CD14-positive monocyte (primary cell): ENCODE measurements at places on chromosomes 13 and 19. TPM values are rescaled to one million over a fixed set of nuclear protein-coding genes. Genes with fewer than 3 reads are reported as not detected.

Gene SH2D3A
- not detected for polyA plus RNA-seq

Gene PRDX2
- 46.7 TPM for polyA plus RNA-seq

DNA sequence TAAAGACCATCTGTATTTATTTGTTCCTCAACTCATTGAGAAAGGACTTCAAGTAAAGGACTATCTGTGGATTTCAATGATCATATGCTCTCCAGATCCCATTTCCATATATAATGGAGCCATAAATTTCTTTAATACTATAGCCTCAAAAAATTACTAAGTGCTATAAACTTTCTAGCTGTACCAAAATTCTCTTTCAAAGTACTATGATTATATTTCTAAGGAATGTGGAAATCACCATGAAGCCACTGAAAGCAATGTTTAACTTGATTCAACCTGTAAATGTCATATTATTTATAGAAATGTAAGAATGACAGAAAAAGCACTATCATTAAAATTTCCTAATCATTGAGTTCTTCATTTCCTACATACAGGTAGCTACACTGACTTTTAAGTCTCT is 20.7 kb downstream of the TBC1D4 start:
- H3K36me3 ChIP-seq: no peaks in the 10 kb centered on the region
- H3K27me3 ChIP-seq: no peaks in the 10 kb centered on the region
- no peak for DNase-seq
- no peaks in the 10 kb centered on the region for H3K4me1 ChIP-seq

GRCh38 chr13:44439452-44440024 is 65.9 kb downstream of the SERP2 start:
- no peak overlapping the region for H3K27ac ChIP-seq
- H3K36me3 ChIP-seq: no peaks in the 10 kb centered on the region
- DNase-seq: peak; percentile 25
- H3K4me1 ChIP-seq: peaks cover 38% of the 10 kb centered on the region

DNA sequence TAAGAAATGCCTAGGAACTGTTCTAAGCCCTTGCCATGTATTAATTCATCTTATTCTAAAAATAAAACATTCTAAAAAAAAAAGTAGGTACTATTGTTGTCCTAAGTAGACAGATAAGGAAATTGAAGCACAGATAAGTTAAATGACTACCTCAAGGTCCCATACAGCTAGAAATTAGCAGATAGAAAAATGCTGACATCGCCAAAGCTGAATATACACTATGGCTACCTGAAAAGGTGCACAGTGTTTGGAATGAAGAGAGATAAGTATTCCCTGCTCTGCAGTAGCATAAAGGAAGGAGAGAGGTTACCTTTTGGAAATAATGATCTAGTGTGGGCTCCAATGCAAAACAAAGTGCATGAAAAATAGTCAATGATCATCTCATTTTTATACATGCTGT is 65.3 kb downstream of the DCT start:
- H3K27ac ChIP-seq: no peak overlapping the region
- DNase-seq: no peak
- no peaks in the 10 kb centered on the region for H3K36me3 ChIP-seq
- peaks cover 12% of the 10 kb centered on the region for H3K27me3 ChIP-seq
- H3K4me3 ChIP-seq: no peak overlapping the region

DNA sequence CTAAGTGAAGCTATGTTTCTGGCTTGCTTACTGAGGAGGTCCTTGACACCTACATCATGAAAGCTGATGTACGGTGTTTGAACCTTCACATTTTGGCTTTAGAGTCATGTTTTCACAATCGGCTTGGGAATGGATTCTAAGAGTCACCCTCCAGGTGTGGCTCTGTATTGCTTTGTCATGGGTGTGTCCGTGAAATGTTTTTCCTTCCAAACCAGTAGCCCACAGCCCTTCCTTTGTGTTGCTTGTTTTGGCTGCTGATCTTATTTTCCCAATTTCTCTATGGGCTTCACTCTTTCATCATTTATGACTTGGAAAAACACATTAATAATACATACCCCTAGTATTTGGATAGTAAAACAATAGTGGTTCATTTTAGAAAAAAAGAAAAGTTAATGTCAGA is 240.6 kb downstream of the GGACT start:
- H3K4me1 ChIP-seq: no peaks in the 10 kb centered on the region
- no peaks in the 10 kb centered on the region for H3K27me3 ChIP-seq
- H3K36me3 ChIP-seq: no peaks in the 10 kb centered on the region
- H3K27ac ChIP-seq: no peak overlapping the region
- H3K4me3 ChIP-seq: no peak overlapping the region
- no peak for DNase-seq

Gene ZNF573
- polyA plus RNA-seq: 3.1 TPM

Gene NMRK2
- polyA plus RNA-seq: not detected in 2 replicates

DNA sequence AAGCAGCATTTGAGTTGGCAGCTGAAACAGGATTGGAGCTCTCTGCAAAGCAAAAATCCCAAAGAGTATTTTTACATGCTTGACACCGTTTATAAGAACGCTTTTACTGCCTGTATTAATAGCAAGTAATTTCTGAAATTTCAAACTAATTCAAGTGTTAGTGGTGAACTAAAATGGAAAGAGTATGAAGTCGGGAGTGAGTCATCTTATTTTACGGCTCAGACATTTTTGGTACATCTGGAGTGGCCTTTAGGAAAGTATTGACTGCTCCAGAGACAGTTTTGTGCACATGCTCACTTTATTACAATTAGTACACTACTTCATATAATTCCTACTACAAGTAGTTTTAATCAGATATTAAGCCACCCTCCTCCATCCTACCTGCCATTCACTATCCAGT is 167.4 kb downstream of the SLITRK6 start:
- no peak for DNase-seq
- H3K27ac ChIP-seq: no peak overlapping the region
- no peaks in the 10 kb centered on the region for H3K36me3 ChIP-seq
- H3K4me1 ChIP-seq: no peaks in the 10 kb centered on the region

Gene ADGRE3
- 28.3 TPM for polyA plus RNA-seq

DNA sequence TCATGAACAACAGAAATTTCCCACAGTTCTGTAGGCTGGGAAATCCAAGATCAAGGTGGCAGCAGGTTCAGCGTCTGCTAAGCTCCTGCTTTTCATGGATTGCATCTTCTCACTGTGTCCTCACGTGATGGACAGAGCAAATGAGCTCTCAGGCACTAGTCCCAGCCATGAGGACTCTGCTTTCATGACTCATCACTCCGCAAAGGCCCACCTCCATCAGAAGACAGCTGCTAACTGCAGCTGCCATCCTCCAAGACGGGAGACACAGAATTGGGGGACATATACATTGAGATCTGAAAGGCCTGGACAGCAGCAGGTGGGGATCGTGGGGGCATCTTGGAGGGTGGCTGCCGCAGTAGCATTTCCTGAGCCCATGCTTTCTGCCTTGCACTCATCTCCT is 44.4 kb upstream of the SPATA13 start:
- no peaks in the 10 kb centered on the region for H3K4me1 ChIP-seq
- DNase-seq: no peak
- H3K36me3 ChIP-seq: no peaks in the 10 kb centered on the region
- no peaks in the 10 kb centered on the region for H3K27me3 ChIP-seq
- H3K27ac ChIP-seq: no peak overlapping the region

DNA sequence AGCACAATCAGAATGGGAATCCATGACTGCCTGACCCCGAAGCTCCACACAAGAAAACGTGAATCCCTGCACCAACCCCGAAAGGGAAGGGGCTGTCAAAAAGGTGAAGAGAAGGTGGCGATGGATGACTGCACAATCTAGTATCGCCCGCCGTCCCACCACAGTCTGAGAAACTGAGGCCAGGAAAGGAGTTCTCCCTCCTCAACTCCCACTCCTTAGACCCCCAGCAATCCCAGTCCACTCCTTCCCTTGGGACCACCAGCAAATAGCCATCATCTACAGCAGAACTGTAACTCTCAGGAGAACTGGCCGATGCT is 451 bp downstream of the NOSIP start:
- peaks cover 20% of the 10 kb centered on the region for H3K4me1 ChIP-seq
- no peak for DNase-seq
- H3K4me3 ChIP-seq: peak overlapping the region; percentile 65
- peak overlapping the region; percentile 9 for H3K27ac ChIP-seq
- H3K36me3 ChIP-seq: peaks cover 22% of the 10 kb centered on the region

DNA sequence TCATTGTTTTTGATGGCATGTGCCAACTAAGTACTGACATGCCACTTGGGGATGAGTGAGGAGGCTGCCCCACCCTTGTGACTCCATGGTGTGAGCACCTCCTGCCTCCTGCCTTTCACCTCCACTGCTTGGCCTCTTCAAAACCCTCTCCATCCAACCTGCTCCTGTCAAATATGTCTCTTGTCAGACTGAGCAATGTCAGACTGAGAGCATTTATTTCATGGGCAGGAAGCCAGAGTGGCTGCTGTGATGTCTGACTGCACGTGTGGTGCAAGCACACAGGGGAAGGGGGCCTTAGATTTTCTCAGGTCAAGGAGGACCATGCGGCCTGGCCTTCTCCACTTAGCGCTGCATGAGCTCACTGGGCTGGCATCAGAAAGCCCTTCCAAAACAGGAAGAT is 68.3 kb downstream of the STARD13 start:
- no peak overlapping the region for H3K27ac ChIP-seq
- no peaks in the 10 kb centered on the region for H3K27me3 ChIP-seq
- no peaks in the 10 kb centered on the region for H3K4me1 ChIP-seq
- H3K4me3 ChIP-seq: no peak overlapping the region
- no peak for DNase-seq

DNA sequence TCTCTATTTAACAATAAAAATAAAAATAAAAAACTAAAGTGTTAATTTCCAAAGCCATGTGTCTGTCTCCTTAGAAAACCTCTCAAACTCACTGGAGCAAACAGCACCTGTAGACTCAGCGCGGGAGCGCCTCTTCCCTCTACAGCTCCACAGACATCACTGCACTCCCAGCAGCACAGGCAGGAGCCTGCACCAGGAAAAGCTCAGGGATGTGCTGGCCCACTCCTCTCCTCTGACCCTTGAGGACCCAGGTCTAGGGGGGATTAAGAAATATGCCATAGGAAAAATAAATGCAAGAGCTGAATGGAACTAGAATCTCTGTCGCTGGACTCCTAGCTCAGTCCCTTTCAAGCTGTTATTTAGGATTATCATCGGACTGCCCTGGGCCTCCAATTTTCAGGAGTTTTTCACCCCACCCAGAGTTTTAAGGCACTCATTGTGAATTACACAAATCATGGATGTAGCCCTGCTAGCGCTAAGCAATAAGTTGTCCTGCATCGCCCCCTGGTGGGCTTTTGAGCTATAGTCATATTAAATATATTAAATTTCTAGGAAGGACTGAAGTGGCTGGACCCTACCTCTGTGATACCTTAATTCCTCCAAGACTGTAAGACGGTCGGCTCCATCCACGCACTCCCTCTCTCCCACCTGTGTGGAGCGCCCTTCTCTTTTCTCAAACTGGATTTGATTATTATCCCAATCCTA is 333.9 kb downstream of the UQCRFS1 start:
- H3K27me3 ChIP-seq: no peaks in the 10 kb centered on the region
- peak; percentile 39 for DNase-seq
- no peaks in the 10 kb centered on the region for H3K36me3 ChIP-seq
- no peak overlapping the region for H3K4me3 ChIP-seq
- H3K4me1 ChIP-seq: no peaks in the 10 kb centered on the region

Gene SMIM44
- polyA plus RNA-seq: not detected

Gene ZNF835
- polyA plus RNA-seq: not detected

Gene ZNF69
- polyA plus RNA-seq: 1.7 TPM

Gene KLF16
- 0.51 TPM for polyA plus RNA-seq

GRCh38 chr13:94173312-94173854 is 306.1 kb downstream of the DCT start:
- no peak overlapping the region for H3K27ac ChIP-seq
- peaks cover 24% of the 10 kb centered on the region for H3K4me1 ChIP-seq
- no peak overlapping the region for H3K4me3 ChIP-seq
- H3K36me3 ChIP-seq: no peaks in the 10 kb centered on the region
- DNase-seq: no peak
- H3K27me3 ChIP-seq: no peaks in the 10 kb centered on the region

- H3K27me3 ChIP-seq: no peaks in the 10 kb centered on the region
- H3K36me3 ChIP-seq: no peaks in the 10 kb centered on the region
- H3K4me1 ChIP-seq: peaks cover 37% of the 10 kb centered on the region
- H3K27ac ChIP-seq: peak overlapping the region; percentile 83
- peak overlapping the region; percentile 5 for H3K4me3 ChIP-seq
- peak; percentile 62 for DNase-seq
Measured at GRCh38 chr13:109704771-109705635, 81.4 kb downstream of the IRS2 start.

DNA sequence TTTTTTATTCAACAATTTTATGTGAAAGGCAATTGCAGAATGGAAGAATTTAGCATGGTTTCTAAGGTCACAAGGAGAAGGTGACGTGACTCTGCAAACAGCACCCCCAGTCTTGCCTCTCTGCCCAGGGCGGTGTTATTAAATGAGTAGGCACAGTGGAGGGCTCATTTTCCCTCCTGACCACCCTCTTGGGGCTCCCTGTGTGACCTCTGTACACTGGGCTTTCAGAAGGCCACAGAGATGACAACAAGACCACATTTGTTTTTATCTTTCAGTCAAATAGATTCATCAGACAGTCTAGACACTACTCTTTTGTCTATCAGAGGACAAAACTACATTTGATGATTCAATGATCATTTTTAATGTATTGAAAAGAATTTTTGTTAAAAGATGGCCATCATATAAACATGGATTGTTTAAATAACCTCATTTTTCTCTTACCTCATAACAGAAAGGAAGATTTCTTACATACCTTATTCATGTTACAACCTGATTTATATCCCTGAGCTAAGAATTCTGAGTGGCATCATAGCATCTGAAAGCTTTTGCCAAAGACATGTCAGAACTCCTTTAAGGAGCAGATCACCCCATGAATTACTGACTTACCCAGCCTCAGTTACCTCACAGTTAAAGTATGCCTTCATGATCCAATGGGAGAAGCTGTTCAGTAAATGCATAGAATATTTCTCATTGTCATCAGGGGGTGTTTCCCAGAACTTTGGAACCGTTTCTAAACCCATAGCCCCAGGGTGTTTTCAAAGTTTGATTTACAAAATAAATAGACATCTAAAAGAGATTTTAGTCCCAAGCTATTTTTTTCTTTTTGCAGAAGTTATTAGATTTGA is 184.0 kb upstream of the RFC3 start:
- no peaks in the 10 kb centered on the region for H3K4me1 ChIP-seq
- H3K36me3 ChIP-seq: no peaks in the 10 kb centered on the region
- no peaks in the 10 kb centered on the region for H3K27me3 ChIP-seq
- no peak overlapping the region for H3K27ac ChIP-seq
- H3K4me3 ChIP-seq: no peak overlapping the region

- peaks cover 61% of the 10 kb centered on the region for H3K27me3 ChIP-seq
- H3K27ac ChIP-seq: no peak overlapping the region
- H3K36me3 ChIP-seq: no peaks in the 10 kb centered on the region
- no peak for DNase-seq
- H3K4me1 ChIP-seq: no peaks in the 10 kb centered on the region
Measured at GRCh38 chr19:29529646-29530539, 4.1 kb downstream of the VSTM2B start.

DNA sequence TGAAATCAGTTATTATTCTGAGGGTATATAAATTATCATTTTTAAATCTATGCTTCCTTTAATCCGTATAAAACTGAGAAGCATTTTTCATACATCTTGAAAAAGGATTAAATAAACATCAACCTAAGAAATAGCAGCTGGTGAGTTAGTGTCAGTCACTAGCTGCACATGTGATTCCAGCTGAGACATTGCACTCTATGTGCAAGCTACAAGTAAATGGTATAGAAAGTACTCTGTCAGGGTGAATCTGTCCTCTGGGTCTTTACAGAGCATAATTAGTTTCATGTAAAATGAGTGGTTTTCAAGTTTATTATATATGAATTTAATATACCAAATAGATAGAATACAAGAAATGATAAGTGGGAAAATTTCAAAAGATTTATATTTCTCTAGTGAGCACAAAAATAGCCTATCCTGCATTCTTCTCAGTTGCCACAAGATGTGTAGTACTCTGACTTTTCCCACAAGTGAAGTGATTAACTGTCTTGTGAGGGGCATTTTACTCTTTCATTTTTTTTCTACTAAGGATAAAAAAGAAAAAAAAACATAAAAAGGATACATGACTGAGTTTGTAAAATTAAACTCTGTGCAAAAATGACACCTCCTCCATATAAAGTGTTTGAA is 1372.1 kb downstream of the PCDH9 start:
- H3K27ac ChIP-seq: no peak overlapping the region
- H3K4me1 ChIP-seq: no peaks in the 10 kb centered on the region
